ENCODE measurements at places on chromosomes 7 and 10.

- DNase-seq = no peak
Observed at GRCh38 chr10:90858461-90858968, 676 bp upstream of the HTR7 start.

- no peak for DNase-seq
Observed at GRCh38 chr7:19948160-19948559, 174.7 kb upstream of the TMEM196 start.

- no peak for DNase-seq
Observed at GRCh38 chr10:43024942-43025700, 51.7 kb upstream of the RET start.

- DNase-seq = no peak
Observed at GRCh38 chr7:45575501-45576248, 1.5 kb downstream of the ADCY1 start.

DNA sequence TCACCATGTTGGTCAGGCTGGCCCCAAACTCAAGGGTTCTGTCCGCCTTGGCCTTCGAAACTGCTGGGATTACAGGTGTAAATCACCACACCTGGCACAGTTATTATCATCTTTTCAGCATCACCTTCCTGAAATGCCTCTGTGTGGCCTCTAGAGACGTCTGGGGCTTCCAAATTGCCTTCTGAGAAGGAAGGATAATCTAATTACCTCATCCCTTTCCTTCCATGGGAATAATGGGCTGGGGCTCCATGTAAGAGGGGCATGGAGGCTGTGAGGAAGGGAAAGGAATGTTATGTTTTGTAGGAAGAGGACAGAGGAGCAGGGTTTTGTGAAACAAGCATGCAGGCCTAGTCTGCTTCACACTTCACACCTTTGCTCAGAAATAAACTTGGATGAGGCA is 22.2 kb upstream of the PODXL start:
- no peak for DNase-seq

All from activated CD8-positive, alpha-beta memory T cell treated with anti-CD3 and anti-CD28 coated beads for 4 hours (primary cell).